Right kidney (tissue), 9 donors: ENCODE measurements at places on chromosomes 5 and 9.
A peak's percentile ranks its signal among the peaks of the same experiment; 100 is the strongest.

DNA sequence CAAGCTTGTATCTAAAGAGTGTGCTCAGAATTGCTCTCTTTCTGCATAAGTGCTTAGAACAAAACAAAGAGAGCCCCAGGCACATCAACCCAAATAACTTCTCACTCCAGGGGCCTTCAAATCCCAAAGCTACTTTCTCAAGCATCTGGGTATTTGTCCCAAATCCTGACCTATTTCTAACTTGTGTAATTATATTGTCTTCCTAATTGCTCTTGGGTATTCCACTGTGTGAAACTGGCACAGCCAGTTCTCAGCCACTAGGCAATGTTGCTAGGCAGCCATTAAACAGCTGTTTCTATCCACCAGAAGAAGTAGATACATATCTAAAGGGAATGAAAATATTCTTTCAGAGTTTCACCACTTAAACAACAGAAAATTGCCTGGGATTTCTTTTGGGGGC is 198.8 kb downstream of the PRELID2 start:
- DNase-seq: no peak

DNA sequence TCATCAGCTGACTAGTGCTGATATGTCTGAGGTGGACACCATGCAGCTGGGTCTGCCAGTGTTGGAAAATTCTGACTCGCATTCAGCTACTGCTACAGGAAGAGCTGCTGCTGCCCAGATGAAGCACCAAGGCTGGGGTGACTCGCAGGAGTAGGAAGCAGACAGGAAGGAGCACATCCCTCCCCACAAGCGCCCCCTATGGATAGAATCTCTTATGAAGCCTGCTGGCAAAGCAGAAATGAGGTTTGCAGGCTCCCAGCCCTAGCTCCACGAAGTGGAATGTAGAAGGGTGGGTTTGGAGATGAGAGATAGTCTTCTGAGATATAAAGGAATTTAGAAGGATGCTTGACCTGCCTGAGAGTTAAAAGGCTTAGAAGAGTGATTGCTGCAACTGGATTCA is 443.0 kb downstream of the ACTL7B start:
- DNase-seq: no peak

GRCh38 chr9:133661846-133662540 is 25.8 kb downstream of the DBH start:
- DNase-seq: no peak

DNA sequence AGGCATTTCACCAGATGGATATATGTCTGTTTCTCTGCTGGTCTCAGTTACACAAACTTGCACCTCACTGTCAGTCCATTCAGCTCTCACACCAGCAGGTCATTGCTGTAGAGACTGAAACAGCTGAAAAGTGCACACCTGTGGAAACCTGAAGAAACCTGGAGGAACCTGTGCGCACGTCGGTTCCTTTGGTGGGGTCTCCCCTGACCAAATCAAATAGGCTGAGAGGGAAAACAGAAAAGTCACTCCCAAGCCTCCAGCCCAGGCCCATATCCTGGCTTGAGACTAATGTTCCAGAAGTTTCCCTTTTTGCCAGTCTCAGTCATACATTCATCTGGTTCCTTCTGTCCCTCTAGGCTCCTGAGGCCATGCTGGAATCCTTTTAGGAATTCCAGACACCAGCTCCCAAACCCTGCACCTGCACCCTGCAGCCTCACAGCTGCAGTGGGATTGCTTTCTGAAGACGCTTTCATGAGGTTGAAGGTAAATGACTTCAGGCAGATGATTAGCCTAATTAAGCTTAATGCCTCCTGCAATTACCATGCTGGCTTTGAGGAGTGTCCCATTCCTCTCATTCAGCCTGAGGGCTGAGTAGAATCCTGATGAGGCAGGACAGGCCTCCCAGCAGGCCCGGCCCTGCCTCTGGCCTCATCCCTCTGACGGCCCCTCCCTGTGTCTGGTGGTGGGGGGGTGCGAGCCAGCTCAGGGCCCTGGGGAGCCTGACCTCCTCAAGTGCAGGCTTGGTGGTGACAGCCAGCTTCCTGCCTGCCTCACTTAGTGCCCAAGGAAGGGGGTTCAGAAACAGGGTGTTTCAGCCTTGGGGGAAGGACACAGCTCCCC is 24.3 kb upstream of the CXCL14 start:
- DNase-seq: peak; percentile 6

GRCh38 chr5:117486261-117486660 is 911.6 kb upstream of the SEMA6A start:
- DNase-seq: no peak

DNA sequence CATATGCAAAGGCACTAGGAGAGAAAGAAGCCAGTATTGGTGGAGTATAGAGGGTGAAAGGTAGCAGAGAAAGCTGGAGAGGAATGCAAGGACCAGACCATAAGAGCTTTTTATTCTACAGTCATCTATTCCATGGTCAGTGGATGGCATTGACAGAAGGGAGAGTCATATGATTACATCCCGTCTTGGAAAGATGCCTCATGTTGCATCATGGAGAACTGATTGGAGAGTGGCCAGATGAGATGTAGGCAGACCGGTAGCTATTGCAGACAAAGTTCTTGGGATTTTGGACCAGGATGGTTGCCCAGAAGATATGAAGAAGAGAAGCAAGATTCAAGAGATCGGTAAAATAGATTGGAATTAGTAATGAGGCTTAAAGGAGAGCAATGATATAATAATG is 260.7 kb downstream of the CHSY3 start:
- DNase-seq: no peak

DNA sequence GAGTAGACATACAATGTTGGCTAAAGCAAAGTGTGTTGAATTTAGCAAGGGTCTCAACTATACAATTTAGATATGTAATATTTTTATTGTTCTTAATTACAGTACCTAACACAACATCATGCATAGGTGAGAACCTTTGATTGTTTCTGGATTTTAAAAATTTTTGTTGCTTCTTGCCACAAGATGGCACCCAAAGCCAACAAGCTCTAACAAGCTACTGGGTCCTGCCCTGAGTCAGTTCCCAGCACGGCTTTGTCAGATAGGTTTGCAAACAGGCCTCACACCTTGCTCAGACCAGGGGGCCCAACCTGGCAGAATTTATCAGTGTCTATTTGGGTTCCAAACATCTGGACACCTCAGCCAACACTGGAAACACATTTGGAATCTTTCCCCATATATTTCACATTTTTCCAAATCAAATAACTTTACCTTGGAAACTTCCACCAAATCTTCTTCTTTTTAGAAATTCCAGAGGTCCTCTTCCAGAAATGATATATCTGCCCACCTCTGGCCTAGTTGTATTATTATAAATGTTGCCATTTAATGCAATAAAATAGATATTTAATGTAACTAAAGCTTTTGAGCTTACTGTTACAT is 49.5 kb upstream of the EGFLAM start:
- DNase-seq: no peak

- DNase-seq: peak; percentile 88
These were observed at the start of gene GGTA1 for GRCh38 chr9:121499427-121500164. Gene GGTA1, minus strand, starts transcription at chr9:121499844. Its CDS starts 31,922 bp downstream, at chr9:121467922.

DNA sequence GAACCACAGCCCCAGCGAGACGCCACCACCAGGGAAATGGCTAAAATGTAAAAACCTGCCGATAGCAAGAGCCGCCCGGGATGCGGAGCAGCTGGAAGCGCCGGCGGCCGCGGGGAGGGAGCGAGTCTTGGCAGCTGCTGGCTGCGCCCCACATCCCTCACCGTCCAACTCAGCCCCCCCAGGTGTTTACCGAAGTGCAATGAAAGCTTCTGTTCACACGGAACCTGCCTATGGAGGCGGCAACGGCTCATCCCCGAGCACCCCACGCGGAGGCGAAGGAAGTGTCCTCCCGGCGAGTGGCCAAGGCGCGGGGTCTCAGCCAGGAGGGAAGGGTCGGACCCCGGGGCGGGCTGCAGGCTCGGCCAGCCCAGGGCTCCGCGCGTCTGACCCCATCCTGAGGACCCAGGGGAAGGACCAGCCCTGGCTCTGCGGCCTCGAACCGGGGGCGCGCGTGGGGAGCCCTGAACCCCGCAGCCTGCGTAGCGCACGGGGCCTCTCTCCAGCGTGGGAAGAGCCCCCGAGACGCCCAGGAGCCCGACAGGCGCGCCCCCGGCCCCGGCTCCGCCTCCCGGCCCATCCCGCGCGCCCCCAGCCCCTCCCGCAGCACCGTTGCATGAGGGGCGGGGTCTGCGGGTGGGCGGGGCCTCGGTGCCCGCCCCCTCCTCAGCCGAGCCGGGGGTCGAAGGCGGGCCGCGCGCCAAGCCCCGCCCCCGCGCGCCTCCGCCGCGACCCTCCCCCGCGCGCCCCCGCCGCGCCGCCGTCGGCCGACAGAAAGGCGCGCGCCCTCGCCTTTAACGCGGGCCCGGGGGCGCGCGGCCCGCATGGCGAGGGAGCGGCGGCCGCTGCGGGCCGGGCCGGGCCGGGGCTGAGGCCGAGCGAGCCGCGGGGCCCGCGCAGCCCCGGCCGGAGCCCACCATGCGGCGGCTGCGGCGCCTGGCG is at the start of gene DIPK1B:
DIPK1B (plus strand) TSS at position 822 of the 939 bp plus-strand sequence; CDS start at position 916, 94 bp downstream.
- peak; percentile 89 for DNase-seq

DNA sequence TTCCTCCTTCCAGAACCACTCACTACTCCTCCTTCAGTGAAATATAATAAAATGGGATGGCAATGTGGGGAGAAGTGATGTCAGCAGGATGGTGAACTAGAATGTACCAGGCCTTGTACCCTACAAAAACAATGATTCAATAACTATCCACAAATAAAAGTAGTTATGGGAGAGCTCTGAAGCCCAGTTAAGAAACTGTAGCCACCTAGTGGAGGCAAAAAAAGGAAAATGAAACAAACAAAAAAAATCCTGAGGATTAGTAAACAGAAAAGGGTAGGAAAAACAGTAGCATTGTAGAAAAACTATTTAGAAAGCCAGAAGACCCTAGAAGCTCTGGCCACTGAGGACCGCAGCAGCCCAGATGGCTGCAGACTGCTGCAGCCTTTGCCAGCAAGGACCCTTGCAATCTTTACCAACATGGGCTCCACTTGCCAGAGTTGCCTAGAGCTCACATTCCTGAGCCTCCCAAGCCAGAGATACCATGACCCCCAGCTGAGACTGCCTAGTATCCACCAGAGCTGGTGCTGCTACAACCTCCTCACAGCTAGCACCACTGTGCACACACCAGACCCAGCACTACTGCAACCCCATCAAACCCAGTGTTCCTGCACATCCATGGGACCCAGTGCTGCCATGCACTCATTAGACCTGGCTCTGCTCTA is 259.7 kb upstream of the MSX2 start:
- DNase-seq: no peak

DNA sequence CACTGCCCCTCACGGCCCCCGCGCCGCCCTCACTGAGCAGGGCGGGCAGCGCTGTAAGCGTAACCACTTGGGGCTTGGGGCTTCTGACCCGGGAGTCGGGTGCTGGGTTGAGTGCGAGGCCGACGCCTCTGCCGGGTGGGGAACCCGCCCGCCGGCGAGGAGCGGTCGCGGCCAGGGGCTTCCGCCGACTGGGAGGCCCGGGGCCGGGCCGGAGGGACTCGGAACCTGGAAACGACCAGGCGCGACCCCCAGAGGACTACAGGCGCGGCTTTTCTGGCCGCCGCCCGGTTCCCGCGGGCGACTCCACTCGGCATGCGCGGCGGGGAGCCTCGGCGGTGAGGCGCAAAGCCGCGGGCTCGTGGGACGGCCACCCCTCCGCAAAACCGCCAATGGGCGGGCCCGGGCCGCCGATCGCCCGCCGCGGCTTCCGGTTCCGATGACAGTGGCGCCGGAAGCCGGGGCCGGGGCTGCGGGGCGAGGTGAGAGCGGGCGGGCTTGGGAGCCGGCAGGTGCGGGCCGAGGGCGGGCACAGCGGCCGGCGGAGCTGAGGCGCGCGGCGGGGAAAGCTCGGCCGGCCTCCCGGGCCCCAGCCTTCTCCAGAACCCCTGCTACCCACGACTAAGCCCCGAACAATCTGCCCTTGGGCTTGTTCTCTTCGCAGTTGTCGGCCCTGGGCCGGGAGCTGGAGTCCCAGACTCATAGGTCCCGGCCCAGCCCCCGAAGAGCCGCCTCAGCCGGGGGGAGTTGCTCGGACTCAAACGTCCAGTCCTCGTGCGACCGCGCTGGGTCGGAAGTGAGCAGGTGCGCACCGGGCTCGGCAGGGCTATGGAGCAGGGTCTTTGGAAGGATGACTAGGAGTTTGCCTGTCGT is at the start of gene RMND5B:
RMND5B (plus strand) TSS at position 439 of the 870 bp plus-strand sequence. CDS start 7,106 bp downstream, outside the sequence.
- peak; percentile 95 for DNase-seq

DNA sequence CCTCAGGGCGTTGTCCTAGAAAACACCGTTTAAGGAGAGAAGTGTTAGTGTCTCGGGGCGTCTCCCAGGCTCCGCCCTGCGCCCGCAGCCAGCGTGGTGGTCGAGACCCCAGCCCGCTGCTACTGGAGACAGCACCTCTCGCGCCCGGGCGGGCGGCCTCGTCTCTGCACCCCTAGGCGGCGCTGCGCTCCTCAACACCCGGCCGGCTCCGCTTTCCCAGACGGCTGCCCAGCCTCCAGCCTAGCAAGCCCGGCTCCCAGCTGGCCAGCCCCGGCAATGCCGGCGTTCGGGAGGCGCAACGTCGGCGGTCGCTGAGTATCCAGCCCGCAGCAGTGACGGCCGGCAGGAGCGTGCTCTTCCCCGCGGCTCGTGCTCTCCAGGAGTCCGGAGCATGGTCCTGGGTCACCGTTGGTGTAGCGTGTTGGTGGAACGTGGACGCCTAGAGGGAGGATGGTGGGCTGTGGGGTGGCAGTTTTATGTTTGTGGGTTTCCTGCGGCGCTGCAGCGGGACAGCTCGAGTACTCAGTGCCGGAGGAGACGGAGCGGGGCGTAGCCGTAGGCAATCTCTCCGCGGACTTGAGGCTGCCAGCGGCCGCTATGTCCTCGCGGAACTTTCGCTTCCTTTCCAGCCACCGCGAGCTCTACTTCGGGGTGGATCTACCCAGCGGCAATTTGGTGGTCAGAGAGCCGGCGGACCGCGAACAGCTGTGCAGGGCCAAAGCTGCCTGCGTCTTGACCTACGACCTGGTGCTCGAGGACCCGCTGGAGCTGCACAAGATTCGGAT is 536 bp downstream of the PCDHAC1 start:
- peak; percentile 72 for DNase-seq
